ENCODE measurements at places on chromosomes 12 and 14.
A peak's percentile ranks its signal among the peaks of the same experiment; 100 is the strongest.

- DNase-seq = peak; percentile 79
Measured at GRCh38 chr12:93467351-93468007, at the start of gene MRPL42. MRPL42 (plus strand) TSS chr12:93467514; CDS start chr12:93469286, 1,772 bp downstream.

DNA sequence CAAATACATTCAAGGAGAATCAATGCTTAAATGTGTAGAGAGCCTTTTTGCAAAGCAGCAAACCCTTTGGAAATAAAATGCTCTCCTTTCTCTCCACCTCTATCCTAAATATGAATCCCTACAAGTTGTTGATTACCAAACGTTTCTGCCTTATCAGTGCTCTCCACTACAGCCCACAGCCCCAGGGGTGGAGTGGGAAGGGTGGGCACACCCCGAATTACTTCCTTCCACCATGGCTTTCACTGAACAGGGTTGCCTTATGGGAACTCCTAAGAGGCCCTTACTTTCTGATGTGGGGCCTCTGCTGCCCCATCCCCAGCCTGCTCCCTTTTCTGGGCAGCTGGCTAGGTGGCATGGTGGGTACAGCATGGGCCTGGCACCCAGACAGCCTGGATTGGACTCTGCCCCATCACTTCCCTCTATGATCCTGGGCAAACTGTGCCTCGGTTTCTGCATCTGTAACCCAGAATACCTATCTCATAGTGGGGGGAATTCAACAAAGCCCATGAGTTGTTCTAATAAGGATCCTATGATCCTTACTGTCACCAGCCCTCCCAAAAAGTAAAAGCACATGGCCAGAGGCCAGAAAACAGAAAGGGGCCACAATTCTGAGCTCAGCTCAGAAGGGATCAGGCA is 16.1 kb downstream of the AK7 start:
- no peak for DNase-seq

GRCh38 chr12:52350021-52350620 is 17.2 kb downstream of the KRT85 start:
- DNase-seq = no peak

GRCh38 chr14:73761618-73762355 is 47.6 kb upstream of the PNMA1 start:
- DNase-seq = no peak

GRCh38 chr12:48938805-48939204 is 13.5 kb upstream of the FKBP11 start:
- DNase-seq = no peak

- peak; percentile 12 for DNase-seq
Measured at GRCh38 chr12:2403221-2403976, 350.6 kb downstream of the CACNA1C start.

GRCh38 chr12:30847259-30847658 is 79.3 kb upstream of the TSPAN11 start:
- no peak for DNase-seq

GRCh38 chr12:109009766-109010165 is 11.1 kb downstream of the SVOP start:
- no peak for DNase-seq

- DNase-seq = no peak
Measured at GRCh38 chr14:95142208-95142607, 15.1 kb downstream of the DICER1 start.

DNA sequence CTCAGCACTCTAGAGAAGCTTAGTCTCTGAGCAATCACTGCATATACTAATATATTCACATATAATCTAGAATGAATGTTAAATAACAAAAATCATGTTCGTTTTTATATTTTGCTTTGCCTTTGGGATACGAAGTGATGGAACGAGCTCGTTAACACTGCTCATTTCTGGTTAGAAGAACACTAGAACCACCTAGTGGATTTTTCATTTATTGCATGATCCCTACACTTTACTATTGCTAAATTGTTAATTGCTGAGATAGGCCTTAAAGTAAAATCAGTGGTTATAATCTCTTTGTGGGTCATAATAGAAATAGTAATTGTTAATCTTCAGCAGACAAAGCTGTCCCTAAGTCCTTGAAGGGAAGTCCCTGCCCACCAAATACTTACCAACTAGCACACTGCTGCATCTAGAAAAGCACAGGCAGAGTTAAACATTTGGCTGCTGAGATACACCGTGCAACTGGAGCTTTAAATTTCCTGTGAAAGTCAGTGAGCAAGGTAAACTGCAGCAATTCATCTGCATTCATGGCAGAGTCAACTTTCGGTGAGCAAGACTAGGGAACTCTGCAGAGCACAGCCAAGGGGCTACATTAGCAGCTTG is 353.7 kb downstream of the APAF1 start:
- no peak for DNase-seq

DNA sequence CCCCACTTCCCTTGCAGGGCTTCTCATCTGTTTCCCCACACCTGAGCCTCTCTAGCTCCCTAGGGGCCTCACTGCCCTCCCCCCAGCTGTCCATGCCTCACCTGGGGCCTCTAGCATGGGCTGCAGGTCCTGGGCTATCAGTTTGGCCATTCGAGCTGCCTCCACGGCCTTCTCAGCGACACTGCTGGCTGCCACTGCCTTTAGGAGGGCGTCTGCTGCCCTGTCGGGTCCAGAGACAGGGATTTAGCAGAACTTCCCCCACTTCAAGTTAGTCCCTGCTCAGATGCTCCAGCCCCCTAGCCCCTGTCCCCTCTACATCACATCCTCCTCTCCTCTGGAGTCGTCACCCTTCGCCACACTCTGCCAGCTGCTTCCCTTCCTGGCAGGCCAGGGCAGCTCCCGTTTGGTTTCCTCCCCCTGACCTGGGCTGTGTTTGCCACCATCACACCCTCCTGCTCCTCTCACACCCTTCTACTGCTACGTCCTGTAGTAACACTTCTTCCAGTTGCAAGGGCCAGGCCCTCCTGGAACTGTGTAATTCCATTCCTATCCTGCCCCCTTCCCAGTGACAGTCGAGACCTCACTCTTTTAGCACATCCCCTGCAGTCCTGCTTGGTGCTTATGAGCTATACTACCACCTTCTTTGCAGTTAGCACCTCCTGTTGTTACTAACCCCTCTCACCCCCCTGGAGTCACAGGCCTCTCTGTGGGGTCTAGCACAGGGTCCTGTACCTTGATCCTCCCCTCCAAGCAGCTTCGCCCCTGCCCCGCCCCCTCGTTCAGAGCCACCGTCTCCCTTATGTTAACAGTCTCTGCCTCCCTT is 4.3 kb upstream of the AP1G2 start:
- DNase-seq = no peak

DNA sequence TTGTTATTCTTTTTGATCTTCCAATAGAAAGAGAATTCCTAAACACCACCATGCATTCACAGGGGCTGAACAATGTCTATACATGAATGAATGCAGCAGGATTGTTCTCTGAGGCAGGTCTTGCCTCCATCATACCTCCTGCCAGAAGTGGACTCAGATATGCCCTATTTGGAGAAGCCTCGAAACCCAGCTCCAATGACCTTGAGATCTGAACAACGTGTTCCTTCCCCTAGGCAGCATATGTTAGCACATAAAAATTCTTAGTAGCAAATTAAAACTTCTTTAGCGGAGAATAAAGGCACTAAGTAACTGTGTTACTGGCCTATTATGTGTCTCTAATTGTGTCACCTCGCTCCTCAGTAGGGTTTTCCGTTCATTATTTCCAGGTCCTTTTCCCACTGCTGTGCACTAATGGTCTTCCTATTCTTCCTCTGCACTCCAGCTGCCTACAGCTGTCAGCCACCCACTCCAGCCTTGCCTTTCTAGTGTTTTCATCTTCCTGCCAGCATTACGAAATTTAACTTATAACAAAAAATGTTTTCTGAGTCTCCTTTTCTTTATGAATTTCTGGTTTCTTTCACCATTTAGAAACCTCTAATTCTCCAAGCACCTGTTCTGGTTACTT is 62.6 kb upstream of the IGF1 start:
- DNase-seq = no peak

GRCh38 chr12:48601013-48601756 is 31.3 kb upstream of the LALBA start:
- no peak for DNase-seq

- no peak for DNase-seq
Measured at GRCh38 chr12:109716092-109716479, 2.5 kb downstream of the FAM222A start.

GRCh38 chr14:34983148-34983760 is 462 bp downstream of the SRP54 start:
- no peak for DNase-seq

- DNase-seq = no peak
Measured at GRCh38 chr12:96710127-96710745, 196.8 kb upstream of the NEDD1 start.

GRCh38 chr12:32876004-32876403 is 20.6 kb downstream of the PKP2 start:
- DNase-seq = no peak

GRCh38 chr12:7729746-7730145 is 17.4 kb downstream of the CLEC4C start:
- no peak for DNase-seq

- no peak for DNase-seq
Measured at GRCh38 chr14:90294872-90295271, 36.9 kb downstream of the NRDE2 start.

GRCh38 chr12:79001404-79001803 is 136.8 kb downstream of the SYT1 start:
- DNase-seq = no peak

DNA sequence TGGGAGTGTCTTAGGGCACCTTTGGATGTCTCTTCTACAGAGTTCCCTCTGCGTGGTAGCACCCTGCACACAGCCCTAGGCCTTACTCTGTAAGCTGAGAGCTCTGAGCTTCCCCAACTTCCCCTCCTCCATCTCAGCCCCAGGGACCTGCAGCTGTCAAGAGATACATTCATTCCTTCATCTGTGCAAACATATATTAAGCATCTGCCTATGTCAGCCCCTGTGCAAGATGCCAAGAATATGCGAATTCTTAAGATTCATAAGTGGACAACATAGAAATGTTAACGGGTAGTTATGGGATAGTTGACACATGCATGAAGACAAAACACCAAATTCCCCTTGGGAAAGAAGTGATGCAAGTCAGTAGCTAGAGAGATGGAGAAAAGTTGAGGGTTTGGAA is 190.8 kb downstream of the SLC41A2 start:
- DNase-seq = no peak

- DNase-seq = peak; percentile 81
Measured at GRCh38 chr14:50344116-50344775, 32.1 kb downstream of the DMAC2L start.

Data from stimulated activated CD8-positive, alpha-beta memory T cell treated with anti-CD3 and anti-CD28 coated beads, Interleukin-7, amount 100 ng/mL, for 48 hours (primary cell).